A549 treated with RU486 at 1 μM for 4 hours (cell line): ENCODE measurements at places on chromosomes 7 and 10. TPM values are rescaled to one million over a fixed set of nuclear protein-coding genes. Genes with fewer than 3 reads are reported as not detected.

Gene KAZALD1
- 1.9 to 3.1 TPM (median 2.6 TPM) in 5 replicates for total RNA-seq

Gene SFRP5
- 1.9 to 2.5 TPM (median 2.3 TPM) in 5 replicates for total RNA-seq

Gene SCART1
- 0.06 to 0.27 TPM (median 0.22 TPM) in 5 replicates for total RNA-seq

Gene MALSU1
- total RNA-seq, result 62.9 to 90.9 TPM (median 87.5 TPM) in 5 replicates

Gene OPN4
- not detected in 5 replicates for total RNA-seq

Gene MEIG1
- total RNA-seq, result 0.69 to 2.5 TPM (median 1.1 TPM) in 5 replicates

Gene FFAR4
- 0.14 to 0.44 TPM (median 0.25 TPM) in 5 replicates for total RNA-seq

Gene COL26A1
- total RNA-seq, result 0.21 to 0.52 TPM (median 0.49 TPM) in 5 replicates

Gene GNAT3
- not detected in 5 replicates for total RNA-seq

Gene SKIDA1
- total RNA-seq, result 0.87 to 1.6 TPM (median 1.3 TPM) in 5 replicates

Gene MINDY4
- 2.8 to 3.3 TPM (median 3.0 TPM) in 5 replicates for total RNA-seq

Gene HKDC1
- 15.2 to 21.3 TPM (median 17.1 TPM) in 5 replicates for total RNA-seq
